Activated T-cell treated with anti-CD3 and anti-CD28 coated beads for 48 hours (primary cell): ENCODE measurements at places on chromosomes 4 and X.

DNA sequence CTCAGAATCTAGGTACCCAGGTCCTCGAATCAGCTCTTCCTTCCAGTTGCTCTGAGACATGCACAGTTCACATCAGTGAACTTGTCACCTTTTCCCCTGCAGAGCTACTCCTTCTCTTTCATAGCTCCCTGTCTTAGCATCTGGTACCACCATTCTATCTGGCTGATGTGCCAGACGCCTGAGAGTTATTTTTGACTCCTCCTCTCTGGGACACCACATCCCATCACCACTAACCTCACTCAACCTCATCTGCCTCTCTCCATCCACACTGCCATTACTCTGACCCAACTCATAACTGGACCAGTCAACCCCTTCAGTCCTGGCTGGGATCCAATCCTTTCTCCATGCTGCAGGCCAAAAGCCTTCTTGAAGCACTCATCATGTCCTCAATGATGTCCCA lies 44.5 kb downstream of the SLC2A9 start:
- no peak for DNase-seq

DNA sequence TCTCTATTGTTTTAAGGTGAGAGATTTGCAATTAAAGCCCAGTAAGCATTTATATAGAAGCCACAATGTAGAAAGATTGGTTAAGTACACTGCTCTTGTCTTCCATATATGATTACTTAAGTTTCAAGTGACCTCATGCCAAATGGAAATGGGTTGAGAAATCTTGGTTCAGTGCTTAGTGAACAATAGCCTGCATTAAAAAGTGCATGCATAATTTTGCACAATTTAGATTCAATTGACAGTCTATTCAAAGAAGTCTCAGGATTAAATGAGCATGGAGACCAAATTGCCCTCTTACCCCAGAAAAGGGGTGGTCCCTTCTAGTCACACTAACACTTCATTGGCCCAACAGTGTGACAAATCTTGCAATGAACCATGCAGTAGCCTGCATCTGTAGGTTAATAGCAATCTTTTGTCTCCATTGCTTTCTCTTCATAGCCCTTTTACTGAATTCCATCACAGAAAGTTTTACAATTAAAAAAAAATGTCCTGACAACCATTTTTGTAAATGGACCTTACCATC lies 93.6 kb downstream of the HHIP start:
- no peak for DNase-seq

GRCh38 chr4:97493815-97494518 lies 649.3 kb downstream of the STPG2 start:
- DNase-seq, result no peak

- no peak for DNase-seq
Observed at GRCh38 chr4:48943387-48943786, 36.8 kb upstream of the OCIAD2 start.

DNA sequence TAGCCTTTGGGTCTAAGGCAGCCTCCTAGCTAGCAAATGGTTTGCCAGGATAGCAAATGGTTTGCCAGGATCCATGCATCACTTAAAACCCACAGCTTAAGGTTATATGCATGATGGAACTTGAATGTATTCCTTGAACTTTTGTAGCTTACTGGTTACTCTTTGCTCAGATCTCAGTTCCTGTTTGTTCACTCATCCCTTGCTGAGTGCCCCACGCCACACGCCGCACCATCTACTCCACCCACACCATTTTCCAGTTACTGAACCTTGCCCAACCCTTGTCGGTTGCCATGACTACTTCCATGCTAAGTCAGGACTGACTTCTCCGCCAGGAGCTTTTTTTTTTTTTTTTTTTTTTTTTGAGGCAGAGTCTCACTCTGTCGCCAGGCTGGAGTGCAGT lies 29.5 kb upstream of the XIAP start:
- DNase-seq, result no peak

GRCh38 chr4:108830509-108831244 lies 67.8 kb upstream of the ETNPPL start:
- no peak for DNase-seq

DNA sequence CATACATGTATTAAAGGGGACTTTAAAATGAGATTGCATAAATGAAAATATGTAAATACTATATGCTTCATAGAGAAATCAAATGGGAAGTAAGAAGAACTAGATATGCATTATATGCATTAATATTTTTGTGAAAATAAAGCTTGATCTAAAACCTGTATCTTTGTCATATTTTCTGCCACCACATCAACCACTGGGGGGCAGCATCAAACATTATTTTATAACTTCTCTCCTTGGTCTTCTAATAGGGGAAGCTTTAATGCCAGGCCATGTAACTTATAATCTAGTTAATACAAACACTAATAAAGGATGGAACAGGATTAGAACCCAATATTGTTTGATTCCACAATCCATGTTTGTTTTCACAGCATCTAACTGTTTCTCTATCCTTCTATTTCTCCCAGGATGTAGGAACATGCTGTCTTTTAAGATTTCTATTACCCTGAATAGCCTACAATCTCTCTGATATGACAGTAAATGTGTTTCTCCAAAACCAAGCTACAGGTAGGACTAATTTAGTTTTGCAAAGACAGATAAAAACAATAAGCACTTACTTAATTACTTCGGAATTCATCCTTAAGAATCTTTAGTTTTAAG lies 10.0 kb downstream of the QRFPR start:
- DNase-seq, result no peak

DNA sequence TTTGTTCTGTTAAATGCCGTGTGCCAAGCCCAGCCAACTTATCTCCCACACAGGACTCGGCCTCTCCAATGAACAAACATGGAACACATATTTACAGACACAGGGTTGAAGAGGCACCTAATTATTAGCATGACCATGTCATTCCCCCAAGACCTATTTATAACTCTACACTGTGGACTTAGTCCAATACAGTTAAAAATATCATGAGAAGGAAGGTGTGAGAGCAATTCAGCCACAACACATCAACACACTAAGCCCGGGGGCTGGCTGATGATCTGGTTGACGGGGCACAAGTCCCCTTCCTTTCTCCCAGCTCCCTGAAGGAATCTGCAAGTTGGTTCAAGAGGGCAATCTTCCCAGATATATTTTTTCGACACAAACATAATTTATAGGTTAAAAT lies 28.1 kb downstream of the MANBA start:
- no peak for DNase-seq
